ENCODE measurements at places on chromosomes 6 and 20.

DNA sequence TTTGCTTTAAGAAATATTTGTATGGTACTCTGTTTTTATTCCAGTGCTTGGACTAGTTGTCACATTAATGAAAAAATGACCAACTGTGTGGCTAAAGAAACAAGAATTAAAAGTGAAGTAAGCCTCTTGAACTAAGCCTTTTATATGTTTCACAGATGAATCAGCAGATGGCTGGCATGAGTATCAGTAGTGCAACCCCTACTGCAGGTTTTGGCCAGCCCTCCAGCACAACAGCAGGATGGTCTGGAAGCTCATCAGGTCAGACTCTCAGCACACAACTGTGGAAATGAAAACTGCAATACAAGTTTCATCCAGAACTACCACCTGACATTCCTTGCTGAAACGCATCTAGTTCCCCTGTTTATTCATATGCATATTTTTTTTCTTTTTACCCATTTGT is 96.8 kb downstream of the B3GAT2 start:
- DNase-seq, result no peak

DNA sequence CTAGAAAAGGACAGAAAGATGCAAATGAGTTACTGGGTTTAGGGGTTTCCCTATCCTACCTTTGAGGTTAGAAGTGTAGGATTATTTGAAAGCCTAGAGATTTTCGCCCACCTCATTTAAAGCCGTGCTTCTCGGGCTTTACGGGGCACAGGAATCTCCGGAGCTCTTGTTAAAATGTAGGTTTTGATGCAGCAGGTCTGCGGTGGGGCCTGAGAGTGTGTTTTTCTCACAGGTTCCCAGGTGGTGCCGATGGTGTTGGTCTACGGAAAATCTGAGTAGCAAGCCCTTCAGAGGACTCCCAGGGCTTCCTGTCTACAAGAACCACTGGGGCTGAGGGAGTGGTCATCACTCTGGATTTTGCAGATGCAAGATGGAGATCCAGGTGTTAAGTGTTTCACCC is 47.5 kb downstream of the TRAM2 start:
- DNase-seq, result no peak

DNA sequence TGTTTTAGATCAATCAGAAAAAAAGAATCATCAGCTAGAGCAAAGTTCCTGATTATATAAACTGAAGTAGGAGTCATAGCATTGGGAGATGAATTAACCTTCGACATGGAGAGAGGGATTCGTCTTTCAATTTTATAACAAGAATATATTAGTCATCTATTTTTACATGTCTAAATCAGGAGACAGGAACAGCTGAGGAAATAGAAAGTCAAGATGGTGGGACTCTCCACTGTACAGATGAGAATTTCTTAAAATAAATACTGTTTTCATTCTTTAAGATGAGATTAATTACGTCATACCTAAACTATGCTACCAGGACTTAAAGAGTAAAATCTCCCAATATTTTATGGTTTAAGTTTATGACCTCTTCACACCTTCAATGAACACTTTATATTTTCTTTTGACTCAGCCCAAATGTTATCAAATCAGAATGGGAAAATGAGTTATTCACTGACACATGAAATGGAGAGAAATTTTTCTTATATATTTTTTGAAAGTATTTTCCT is 1137.7 kb downstream of the EPHA7 start:
- no peak for DNase-seq

DNA sequence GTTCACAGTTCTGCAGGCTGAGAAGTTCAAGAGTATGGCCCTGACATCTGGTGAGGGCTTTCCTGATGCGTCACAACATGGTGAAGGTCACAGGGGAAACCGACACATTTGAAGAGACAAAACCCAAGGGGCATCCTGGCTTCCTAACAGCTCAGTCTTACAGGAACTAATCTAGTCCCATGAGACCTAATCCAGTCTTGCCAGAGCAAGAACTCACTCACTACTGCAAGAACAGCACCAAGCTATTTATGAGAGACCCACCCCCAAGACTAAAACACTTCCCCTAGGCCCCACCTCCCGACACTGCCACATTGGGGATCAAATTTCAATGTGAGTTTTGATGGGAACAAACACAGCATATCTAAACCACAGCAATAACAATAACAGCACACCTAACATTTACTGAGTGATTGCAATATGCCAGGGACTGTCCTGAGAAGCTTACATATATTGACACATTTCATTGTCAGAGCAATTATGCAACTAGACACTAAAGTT is 46.6 kb downstream of the TPBG start:
- peak; percentile 46 for DNase-seq

- DNase-seq, result no peak
These were observed 21.2 kb downstream of the RAMACL start for GRCh38 chr6:166565084-166565967.

DNA sequence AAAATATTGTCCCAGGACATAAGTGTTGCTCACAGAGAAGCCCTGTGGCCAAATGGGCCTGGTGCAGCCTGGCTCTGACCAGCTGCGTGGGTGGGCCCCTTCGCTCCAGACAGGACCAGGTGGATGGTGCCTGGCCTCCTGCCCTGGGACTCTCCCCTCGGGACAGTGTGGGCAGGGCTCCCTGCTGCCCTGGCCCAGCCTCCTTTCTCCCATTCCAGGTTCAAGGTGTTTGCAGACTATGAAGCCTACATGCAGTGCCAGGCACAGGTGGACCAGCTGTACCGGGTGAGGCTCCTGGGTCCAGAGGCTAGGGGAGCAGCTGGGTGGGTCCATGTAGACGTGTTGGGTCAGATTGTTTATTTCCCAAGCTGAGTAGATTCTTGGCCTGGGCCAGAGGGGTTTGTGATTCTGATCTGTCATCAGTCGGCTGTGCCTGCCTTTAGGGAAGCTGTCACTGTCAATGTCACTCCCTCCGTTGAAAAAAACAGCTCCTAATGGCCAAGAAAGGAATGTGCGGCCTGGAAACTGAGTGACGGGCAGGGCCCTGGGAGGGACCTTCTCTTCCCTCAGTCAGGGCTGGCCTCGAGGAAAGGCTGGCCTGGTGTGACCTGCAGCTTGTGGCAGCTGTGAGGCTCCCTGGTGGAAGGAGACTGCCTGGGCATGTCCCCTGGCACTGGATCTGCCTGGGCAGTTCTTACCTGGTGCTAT is 47.7 kb downstream of the PYGB start:
- no peak for DNase-seq

GRCh38 chr6:142846883-142847287 is 98.1 kb downstream of the HIVEP2 start:
- peak; percentile 98 for DNase-seq

GRCh38 chr20:32333988-32334885 is 23.9 kb upstream of the ASXL1 start:
- DNase-seq, result no peak

DNA sequence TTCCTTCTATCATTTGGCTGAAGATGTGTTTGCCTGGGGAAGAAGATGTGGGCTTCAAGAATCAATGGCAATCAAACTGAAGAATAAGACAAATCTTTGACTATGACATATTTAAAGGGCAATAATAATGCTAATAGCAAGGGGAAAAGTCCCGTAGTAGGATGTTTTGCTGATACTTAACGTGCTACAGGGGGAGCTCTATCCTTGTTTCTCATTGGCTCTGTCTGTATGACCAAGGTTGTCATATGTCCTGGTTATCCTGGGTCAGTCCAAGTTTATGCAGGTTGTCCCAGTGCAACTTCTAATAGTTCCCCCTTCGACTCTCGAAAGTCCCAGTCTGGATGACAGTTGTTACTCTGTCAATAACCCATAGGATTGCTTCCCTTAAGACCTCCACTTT is 321.3 kb downstream of the DHX35 start:
- no peak for DNase-seq

DNA sequence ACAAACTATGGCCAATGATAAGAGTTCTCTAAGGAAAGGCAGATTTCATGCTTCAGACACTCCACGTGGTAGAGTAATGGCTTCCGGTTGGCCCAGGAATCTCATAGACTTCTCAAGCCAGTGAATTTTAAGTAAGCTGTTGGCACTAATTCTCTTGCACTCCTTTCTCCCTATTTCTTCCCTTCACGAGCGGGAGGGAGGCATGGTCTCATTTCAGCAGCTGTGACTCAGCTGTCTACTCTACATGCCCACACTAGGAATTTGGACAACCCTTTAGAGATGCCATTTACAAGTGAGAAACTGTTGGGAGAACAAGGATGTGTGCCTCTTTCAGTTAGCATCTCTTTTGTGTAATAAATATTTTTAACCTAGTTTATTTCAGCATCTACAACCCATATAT is 107.7 kb downstream of the PTPRK start:
- peak; percentile 33 for DNase-seq

DNA sequence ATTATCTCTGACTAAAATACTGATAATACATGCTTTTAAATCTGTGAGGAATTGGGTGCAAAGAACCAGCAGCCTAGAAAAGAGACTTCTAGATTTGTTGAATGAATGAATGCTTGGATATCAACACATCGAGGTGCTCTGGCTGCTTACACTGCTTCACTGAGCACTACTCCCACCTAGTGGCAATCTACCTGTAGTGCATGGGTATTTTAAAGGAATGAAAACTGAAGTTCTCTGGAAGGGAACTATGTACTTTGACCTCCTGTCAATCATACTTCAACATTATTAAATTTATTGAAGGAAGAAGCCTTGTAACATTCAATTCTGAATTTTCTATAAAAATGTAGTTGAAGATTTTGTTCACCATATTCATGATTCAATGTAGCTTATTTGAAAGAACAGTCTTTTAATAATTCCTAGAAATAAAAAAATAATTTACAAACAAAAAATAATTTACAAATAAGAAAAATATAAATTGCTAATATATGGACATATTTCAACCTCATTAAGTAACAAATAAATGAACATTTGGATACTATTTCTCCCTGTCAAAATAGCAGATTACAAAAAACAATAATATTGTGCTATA is 111.2 kb upstream of the MMS22L start:
- DNase-seq, result peak; percentile 37

- DNase-seq, result peak; percentile 79
These were observed 121.4 kb upstream of the LY86 start for GRCh38 chr6:6466967-6467761.

DNA sequence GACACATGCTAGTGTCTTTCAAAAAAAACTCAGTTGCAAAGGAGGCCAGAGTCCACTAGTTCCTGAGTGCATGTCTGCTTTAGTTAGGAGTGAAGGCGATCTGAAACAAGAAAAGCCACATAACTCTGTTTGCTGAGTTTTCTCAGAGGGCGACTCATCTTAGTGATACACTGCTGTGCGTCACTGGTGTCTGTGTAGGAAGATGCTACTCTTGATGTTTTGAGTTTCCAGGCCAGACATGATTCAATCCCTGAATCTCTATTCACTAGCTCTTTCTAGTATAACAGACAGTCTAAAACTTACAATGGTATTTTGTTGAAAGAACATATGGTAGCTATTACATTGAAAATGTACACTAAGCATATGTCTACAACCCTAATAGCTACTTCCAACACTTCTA is 60.9 kb downstream of the GFRAL start:
- no peak for DNase-seq

- no peak for DNase-seq
These were observed 27.5 kb downstream of the TFAP2C start for GRCh38 chr20:56656632-56657031.

- peak; percentile 66 for DNase-seq
These were observed 21.2 kb downstream of the RSPH3 start for GRCh38 chr6:158978757-158979156.

DNA sequence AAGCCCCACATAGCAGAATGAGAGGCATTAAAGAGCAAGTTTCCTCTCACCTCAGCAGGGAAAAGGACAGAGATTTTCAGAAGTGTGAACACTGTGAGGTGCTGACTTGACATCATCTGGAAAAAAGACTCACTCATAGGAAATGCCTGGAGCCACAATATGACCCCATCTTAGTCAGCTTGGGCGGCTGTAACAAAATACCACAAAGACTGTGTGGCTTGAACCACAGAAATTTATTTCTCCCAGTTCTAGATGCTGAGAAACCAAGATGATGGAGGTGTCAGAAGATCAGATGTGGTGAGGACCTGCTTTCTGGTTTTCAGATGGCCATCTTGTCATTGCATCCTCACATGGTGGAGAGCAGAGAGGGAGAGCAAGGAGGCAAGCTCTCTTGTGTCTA is 253.1 kb downstream of the ADGB start:
- DNase-seq, result peak; percentile 97

GRCh38 chr6:159633196-159633595 is 59.8 kb downstream of the SOD2 start:
- DNase-seq, result peak; percentile 26

- DNase-seq, result no peak
These were observed 14.5 kb upstream of the RAMACL start for GRCh38 chr6:166600931-166601330.

- no peak for DNase-seq
These were observed 134.4 kb upstream of the ASCC3 start for GRCh38 chr6:101015541-101015940.

DNA sequence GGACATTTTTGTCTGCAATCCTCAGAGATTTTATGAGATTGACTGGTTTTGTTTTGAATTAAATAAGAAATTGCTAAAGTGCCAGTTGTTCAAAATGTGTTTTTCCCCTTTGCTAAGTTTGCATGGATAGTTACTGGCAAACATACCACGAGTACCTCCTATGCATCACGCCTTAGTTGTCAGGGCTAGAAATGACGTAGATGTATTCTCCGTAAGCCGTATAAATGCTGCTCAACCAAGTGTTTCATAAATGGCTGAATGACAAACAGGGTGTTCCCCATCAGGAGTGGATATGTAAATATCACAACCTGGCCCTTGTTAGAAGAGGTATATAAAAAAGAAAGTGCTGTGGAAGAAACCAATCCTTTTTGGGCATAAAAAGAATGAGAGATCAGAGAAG is 341.1 kb upstream of the ZFP64 start:
- no peak for DNase-seq
